ENCODE measurements at places on chromosomes 4 and X.

DNA sequence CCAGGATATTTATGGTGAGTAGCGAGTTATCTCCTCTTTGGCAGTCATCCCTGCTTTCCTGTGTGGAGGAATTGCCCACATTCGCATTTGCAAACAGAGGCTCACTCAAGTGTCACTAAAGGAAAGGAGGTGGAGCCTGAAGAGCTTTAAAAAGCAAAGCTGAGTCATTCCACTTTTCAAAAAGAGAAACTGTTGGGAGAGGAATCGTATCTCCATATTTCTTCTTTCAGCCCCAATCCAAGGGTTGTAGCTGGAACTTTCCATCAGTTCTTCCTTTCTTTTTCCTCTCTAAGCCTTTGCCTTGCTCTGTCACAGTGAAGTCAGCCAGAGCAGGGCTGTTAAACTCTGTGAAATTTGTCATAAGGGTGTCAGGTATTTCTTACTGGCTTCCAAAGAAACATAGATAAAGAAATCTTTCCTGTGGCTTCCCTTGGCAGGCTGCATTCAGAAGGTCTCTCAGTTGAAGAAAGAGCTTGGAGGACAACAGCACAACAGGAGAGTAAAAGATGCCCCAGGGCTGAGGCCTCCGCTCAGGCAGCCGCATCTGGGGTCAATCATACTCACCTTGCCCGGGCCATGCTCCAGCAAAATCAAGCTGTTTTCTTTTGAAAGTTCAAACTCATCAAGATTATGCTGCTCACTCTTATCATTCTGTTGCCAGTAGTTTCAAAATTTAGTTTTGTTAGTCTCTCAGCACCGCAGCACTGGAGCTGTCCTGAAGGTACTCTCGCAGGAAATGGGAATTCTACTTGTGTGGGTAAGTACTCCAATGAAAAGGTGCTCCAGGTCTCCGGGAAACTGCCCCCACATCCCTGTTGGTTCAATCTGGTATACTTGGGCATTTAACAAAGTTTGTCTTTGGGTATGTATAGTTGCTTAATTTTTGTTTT lies at the start of gene EGF:
TSS of gene EGF (plus strand) at position 178 of the 890 bp plus-strand sequence. CDS start at position 631, 453 bp downstream.
- DNase-seq: peak; percentile 7

GRCh38 chrX:48938721-48939425 lies 18.5 kb downstream of the OTUD5 start:
- no peak for DNase-seq

DNA sequence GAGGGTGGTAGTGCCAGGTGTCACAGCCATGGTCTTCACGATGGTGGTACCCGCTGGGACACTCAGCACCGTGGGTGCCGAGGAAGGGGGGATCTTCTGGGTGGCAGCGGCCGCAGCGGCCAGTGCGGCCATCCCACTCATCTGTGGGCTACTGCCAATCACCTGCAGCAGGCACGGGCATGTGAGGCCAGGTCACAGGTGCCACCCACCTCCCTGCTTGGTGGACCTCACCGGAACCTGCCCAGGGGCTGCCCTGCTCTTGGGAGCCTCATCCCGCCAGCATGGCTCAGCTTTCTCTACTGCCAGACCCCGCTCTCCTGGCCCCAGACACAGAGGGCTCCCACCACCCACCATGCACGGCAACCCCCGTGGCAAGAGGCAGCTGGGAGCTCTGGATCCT lies 13.0 kb downstream of the HCFC1 start:
- no peak for DNase-seq

DNA sequence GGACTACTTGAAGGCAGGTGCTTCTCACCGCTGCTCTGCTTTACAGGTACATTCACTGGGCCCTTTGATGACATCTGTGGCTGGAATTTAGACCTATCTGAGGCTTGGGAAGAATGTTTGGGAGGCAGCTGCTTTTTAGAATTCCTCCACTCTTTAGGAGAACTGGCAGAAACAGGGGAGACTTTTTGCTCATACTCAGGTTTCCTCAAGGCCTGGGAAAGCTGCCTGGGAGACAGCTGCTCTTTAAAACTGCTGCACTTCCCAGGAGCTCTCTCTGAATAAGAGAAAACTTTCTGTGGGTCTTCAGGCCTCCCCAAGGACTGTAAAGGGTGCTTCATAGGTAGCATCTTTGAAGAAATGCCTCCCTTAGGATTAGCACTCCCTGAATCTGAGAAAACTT lies 14.3 kb downstream of the CT47C1 start:
- DNase-seq: no peak

GRCh38 chrX:129798456-129798855 lies 18.7 kb downstream of the SASH3 start:
- DNase-seq: no peak

DNA sequence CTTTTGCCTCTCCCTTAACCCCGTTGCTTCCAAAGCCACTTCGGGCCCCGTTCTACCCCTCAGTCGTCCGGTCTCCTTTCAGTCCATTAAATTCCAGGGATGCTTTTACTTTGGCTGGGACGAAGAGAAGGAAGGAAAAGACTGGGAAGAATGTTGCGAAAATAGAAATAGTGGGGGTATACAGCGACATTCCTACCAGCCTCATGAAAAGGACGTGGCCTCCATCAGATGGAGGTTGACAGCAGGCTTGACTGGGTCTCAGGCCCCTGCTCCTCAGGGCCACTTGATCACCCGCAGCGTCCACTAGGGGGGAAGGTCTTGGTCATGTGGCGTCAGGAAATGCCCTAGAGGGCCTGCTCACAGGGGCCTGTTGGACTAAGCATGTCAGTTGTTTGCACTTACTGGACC lies 657 bp upstream of the ANKRD50 start:
- DNase-seq: peak; percentile 54

- DNase-seq: peak; percentile 16
Measured at GRCh38 chrX:149641432-149641831, 9.8 kb upstream of the TMEM185A start.

DNA sequence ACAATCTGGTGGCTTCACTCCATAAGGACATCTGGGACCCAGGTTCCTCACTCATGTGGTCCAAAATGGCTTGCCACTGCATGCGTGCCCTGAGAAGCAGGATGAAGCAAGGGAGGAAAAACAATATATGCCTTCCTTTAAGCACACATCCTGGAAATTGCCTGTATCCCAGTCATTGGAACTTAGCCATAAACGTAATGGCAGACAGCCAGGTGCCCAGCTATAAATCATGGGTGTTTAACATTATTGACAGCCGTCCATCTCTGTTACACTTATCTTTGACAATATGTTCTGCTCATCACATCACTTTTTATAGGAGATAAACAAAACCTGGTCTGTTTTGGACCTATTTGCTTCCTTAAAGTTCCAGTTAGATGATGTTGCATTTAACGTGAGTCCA lies 181.0 kb downstream of the AASDH start:
- DNase-seq: no peak

- no peak for DNase-seq
Measured at GRCh38 chrX:12986886-12987285, 12.0 kb downstream of the TMSB4X start.

- no peak for DNase-seq
Measured at GRCh38 chr4:76758996-76759395, 138.9 kb downstream of the SOWAHB start.

DNA sequence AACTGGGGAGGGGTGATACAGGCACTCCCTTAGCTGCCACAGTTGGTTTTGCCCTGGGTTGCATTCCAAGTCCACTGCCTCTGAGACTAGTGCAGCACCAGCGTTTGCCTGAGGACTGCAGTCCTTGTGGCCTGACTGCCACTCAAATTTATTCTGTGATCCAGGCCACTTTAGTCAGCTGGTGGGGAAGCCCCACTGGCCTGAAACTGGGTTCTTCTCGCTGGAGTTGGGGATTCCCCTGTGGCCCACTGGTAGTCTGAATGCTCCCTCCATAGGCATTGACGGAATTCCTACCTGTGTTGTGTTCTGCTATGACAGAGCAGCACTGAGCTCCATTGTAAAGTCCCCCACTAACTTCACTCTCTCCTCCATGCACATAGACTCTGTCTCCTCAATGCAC lies 63.8 kb downstream of the PTPN13 start:
- no peak for DNase-seq

- DNase-seq: no peak
Measured at GRCh38 chr4:184217634-184218033, at the start of gene ENPP6. Gene ENPP6, minus strand, starts transcription at chr4:184217873. Its CDS starts 54 bp downstream, at chr4:184217819.

DNA sequence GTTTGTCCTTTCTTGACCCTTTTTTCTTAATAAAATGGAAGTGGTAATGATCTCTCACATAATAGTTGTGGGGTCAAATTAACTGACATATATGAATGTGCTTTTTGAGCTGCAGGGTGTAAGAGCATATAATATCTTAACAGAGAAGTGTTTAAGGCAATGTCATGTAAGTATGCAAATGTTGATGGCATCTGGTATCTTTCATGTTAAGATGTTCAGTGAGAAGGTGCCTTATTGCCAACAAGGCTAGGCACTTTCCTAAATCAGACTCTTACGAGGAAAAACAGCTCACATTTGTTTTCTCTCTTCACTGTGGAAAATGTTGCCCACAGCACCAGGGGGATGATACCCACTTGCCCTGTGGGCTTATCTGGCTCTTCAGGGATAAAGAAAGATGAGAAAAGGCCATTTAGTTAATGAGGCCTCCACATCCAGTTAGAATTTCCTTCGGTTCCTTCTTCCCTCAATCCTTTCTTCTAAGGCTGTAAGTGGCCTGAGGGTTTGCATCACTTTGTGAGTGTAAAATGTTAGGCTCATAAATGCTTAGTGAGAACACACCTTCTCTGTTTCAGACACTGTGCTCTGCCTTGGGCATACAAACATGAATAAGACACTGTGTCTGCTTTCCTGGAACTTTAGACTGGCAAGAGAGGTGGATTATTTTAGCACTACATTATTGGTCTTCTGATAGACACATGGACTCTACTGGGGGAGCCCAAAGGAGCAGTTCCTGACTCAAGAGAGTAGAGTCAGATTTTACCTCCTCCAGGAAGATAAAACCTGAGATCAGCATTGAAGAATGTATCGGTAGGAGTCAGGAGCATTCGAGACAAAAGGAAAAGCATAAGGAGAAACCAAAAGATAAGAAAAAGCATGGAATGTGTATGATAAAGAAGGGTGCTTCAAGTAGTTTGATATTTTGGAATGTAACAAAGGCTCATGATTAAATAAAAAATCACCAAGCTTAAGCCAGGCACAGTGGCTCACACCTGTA lies 135.5 kb downstream of the SOWAHB start:
- DNase-seq: no peak

GRCh38 chr4:142124874-142125273 lies 488.5 kb downstream of the IL15 start:
- DNase-seq: no peak

DNA sequence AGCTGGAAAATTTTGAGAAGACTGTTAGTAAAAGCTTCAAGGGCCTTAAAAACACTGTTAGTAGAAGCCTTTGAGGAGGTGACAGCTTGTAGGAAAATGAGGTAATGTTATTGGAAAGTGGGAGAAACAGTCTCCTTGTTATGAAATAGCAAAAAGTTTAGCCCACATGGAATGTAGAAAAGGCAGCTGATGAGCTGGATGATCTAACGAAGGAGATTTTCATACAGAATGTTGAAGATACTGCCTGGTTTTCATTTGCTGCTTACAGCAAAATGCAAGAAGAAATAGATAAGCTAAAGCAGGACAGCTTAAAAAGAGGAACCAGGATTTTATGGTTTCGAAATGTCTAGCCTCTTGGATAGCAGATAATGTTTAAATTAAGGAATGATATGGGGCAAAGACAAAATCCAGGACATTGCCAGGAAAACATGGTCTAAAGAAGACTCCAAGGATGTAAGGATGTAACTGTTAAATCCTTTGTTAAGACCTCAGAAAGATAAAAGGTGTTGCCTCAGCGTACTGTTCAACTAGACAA lies 10.2 kb upstream of the STBD1 start:
- DNase-seq: peak; percentile 36

- DNase-seq: no peak
Measured at GRCh38 chrX:5976332-5976731, 252.3 kb downstream of the NLGN4X start.

DNA sequence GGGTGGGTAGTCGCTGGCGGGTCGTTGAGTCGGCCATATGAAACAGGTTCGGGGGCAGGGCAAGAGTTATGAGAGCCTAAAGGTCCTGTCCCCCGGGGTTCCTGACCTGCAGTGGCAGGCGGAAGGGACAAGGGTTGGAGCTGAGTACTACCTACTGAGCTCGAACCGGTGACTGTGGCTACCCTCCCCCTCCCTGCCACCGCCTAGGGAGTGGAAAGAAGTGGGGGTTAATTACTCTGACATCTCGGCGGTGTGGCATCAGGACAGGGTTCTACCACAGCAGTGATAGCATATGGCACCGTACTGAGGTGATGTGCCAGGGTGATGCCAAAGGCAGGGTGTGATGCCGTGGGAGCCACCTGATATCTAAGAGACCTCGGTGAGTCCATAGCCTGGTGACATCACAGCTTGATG lies 307 bp downstream of the ATG4A start:
- DNase-seq: no peak

DNA sequence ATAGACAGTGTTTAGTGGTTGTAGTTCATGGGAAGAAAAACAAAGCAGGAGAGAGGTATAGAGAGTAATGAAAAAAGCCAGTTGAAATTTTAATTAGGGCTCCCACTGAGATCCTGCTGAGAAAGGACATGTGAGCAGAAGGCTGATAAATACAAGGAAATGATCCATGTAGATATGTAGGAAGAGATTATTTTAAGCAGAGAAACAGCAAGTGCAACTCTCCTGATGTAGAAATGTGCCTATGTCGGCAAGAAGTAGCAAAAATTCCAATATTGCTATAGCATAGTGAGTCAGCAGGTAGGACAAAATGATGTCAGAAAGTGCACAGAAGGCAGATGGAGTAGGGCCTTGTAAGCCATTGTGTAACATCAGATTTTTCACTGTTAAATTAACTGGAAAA lies 1027.3 kb downstream of the PCDH18 start:
- no peak for DNase-seq

- DNase-seq: no peak
Measured at GRCh38 chr4:83062739-83063138, 27.8 kb downstream of the COPS4 start.

DNA sequence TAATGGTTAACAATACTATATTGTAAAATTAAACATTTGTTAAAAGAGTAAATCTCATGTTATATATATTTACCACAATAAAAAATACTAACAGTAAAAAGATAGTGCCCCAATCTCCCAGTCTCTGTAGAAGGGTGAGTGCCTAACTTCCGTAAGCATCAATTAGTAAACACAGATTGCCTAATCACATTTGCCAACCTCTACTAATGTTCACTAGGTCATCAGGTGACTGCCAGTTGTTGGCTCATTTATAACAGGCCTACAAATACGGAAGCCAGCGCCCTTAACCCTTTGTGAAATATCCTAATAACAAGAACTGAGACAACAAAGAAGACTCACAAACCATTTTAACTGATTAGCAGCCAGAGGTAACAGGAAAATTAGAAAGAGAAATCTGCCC lies 345.1 kb downstream of the INPP4B start:
- DNase-seq: peak; percentile 14

GRCh38 chrX:153520287-153520917 lies 3.0 kb downstream of the ATP2B3 start:
- no peak for DNase-seq

- DNase-seq: no peak
Measured at GRCh38 chr4:3512279-3512678, 19.9 kb downstream of the LRPAP1 start.

DNA sequence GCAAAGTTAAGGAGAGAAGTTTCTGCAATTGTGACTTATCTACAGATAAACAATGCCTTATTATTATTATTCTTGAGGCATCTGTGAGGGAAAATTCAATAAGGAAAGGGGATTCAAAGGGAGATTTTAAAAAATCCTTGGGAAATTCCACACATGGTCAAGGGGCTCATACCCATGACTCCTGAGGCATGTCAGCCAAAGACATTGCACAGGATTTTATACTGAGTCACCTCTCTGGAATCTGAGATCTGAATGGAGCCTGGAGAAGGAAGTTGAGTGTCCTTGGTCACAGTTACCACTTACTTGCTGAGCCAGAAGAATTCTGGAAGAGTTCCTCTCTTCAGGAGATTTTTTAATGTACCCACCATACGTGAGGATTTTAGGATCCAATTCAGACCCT lies 14.4 kb upstream of the CXCL8 start:
- DNase-seq: peak; percentile 52

All from inflammatory macrophage (primary cell).